ENCODE measurements at places on chromosomes 7 and 10.

GRCh38 chr7:103613655-103614642, 167.9 kb upstream of the SLC26A5 start:
- DNase-seq, result peak; percentile 60

GRCh38 chr7:85130702-85131101, 56.2 kb downstream of the SEMA3D start:
- no peak for DNase-seq

DNA sequence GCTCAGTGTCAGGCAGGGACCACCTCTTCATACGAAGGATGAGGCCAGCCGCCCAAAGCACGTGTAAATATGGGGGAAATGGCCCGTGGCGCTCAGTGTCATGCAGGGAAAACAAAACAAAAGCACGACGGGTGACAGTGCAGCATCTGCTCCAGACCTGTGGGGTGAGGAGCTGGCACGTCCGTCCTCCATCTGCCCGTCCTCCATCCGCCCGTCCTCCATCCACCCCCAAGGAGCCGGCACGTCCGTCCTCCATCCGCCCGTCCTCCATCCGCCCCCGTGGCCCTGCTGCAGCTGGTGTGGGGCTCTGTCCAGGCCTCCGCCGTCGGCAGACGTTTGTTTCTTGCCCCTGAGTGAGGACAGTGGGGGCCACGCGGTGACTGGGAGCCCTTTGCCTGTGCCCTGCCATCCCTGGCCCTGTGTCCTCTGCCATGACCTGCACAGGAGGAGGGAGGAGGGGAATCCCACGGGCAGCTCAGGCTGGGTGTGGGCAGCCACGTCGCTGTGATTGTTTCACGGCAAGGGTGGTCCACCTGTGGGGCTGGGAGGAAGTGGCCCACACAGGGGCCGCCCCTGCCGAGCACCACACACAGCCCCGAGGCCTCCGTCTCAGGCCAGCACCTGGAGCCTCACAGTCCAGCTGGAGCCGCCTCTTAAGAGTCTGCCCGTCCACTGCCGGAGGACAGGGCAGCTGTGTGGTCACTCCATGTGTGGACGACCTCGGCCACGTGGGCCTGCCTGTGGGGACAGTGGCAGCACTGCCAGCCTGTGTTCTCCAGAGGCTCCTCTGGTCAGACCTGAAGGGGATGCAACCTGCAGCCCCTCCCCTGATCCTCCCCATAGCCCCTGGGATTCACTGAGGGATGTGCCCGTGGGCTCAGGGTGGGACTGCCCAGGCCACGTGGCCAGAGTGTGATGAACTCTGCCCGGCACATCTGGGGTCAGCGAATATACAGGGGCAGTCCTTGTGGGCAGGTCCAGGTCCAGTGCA, 38.2 kb upstream of the DPYSL4 start:
- peak; percentile 30 for DNase-seq

DNA sequence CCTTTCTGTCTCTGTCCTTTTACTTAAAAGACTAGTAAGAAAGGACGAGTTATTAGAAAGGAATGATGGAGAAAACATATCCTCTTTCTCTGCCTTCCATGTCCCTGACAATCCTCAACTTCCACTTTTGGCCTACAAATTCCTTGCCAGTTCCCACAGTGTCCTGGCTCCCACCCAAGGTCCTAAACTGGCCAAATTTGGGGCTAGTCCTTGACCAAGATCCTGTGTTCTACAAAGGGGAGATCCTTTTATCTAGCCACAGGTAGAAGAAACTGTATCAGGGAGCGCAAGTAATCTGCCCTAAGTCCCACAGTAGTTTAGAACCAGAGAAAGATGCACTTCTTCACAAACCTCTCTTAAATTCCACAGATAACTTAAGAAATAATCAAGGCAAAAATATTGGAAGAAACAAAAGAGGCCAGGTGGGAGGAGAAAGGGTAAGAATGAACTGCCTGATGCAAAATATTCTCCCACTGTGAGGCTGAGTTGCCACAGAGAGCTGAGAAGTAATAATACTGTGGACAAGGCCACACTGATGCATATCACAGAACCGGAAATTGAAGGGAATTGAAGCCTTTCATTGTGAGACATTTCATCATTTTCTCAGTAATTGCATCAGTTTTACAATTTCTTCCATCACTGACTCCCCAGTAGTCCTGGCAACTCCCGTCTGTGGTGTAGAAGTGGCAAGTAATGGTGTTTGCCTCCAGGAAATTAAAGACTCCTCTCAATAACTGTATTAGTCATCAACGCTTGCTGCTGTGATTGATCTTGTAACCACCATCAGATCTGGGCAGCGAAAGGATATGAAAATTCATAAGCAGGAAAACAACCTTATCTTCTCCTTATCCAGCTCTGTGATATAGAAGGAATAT, 47.2 kb downstream of the DNAJC12 start:
- no peak for DNase-seq

- DNase-seq, result no peak
Observed at GRCh38 chr7:133513608-133514007, 260.7 kb downstream of the EXOC4 start.

- no peak for DNase-seq
Observed at GRCh38 chr7:49618028-49618427, 155.4 kb upstream of the VWC2 start.

DNA sequence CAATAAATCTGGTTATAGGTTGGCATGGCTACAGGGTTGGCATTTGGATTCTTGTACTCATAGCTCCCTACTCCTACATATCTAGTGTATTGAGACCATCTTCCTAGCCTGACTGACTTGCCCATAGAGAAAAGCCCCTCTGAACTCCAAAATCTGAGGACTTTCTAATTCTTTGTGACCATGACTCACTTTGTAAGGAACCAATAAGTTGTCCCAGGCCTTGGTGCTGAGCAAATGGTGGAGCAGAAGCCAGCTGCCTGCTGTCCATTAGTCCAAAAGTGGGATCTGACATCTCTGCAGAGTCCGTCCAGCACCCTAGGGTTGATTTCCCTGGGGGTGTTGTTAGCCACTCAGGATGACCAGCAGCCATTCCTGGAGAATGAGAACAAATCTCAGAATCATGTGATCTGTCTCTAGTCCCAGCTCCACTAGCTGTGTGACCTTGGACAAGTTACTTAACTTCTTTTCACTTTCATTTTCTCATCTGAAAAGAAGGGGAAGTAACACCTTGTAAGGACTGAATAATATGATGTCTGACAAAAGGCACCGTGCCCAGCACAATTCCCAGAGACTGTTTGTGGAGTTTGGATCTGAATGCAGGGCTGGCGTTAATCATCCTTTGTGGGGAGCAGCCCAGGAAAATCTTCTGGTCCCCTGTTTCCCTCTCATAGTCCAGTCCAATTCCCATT, 44.1 kb downstream of the MTURN start:
- DNase-seq, result no peak

GRCh38 chr7:144022169-144022568, 22.0 kb downstream of the OR6B1 start:
- DNase-seq, result no peak

DNA sequence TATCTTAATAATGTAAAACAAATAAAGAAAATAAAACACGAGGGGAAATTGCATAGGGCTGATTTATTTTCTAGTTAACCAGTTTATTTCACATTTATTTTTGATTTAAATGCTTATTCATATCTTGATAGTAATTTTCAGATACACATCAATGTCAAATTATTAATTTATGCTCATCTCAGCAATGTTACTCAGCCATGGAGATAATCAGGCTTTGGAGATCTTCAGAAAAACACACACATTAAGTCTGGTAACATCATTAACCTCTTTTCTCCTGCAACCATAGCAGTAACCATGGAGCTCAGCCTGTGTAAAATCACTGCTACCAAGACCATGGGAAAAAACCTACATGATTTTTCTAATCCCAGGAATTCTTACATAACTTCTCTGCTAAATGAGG, 31.9 kb upstream of the TBX20 start:
- DNase-seq, result peak; percentile 7

GRCh38 chr10:28284126-28284525, 18.7 kb downstream of the MPP7 start:
- no peak for DNase-seq

- DNase-seq, result no peak
Observed at GRCh38 chr7:28121496-28121895, 59.1 kb downstream of the JAZF1 start.

GRCh38 chr10:50228672-50229071, 22.6 kb downstream of the ASAH2 start:
- DNase-seq, result no peak

- DNase-seq, result peak; percentile 45
Observed at GRCh38 chr10:125629758-125630376, 53.1 kb downstream of the TEX36 start.

- DNase-seq, result no peak
Observed at GRCh38 chr7:112990624-112991023, 96.0 kb downstream of the GPR85 start.

DNA sequence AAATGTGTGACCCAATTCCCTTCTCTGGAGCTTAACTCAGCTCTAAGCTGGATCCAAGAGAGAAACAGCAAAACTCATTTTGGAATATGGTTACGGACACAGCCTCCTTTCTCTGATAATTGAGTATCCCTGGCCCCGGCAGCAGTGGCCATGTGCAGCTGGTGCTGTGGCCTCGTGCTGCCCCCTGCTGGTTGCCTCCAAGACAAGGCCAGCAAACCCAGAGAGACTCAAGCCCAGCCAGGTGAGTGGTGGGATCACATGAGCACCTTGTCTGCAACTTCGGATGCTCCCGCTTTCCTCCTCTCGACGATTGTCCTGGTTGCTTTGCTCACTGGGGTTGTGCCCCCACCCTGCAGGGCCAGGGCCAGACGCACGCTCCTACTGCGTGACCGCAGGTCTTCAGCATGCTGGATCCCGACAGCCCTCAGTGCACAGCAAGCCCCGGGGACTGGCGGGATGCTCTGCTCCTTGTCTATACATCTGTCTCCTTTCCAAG, 19.4 kb downstream of the SFTPD start:
- peak; percentile 77 for DNase-seq

GRCh38 chr7:140200061-140200989, 23.5 kb upstream of the KDM7A start:
- DNase-seq, result peak; percentile 81

DNA sequence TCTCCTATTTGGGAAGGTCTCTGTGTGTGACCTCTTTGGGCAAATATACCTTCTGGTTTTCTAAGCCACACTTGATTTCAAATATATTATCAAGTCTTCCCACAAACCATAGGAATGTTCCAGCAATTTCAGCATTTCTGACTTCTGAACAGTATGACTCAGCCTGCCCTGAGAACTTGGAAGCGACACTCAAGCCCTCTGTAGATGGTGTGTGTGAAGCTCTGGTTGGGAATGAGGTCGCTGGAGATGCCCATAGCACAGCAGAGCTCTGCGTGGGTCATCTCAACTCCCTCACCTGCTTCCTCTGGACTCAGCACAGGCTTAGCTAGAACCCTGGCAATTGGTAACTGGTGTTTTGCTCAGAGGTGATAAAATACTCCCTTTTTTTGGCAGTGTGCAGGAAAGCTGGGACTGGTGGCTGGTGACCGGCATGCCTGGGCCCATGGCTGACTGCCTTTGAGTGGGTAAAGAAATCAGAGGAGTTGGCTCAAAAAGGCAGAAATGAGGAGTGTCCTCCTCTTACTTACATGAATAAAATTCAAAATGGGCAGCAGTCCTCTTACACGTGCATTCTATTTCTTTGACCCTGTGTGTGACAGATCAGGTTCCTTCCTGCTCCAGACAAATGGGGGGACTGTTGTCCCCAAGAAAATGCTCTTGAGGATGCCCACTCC, 87.5 kb upstream of the NRP1 start:
- DNase-seq, result peak; percentile 19

DNA sequence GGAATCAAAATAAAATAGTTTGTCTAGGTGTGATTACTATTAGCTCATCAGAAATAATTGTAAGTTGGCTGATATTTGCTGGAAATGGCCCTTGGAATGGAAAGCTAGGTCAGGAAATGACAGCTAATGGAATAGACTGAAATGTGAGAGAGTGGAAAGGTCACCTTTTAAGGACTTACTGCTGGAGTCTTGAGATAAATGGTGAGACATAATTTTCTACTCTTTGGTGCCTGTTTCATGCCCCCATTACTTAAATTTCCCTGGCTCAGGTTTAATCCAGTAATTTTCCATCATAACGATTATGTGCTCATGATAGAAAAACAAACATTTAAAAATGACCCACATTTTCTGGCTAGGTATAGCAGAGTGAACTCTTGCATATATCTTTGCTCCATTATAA, 123.6 kb downstream of the ADAM22 start:
- DNase-seq, result no peak

DNA sequence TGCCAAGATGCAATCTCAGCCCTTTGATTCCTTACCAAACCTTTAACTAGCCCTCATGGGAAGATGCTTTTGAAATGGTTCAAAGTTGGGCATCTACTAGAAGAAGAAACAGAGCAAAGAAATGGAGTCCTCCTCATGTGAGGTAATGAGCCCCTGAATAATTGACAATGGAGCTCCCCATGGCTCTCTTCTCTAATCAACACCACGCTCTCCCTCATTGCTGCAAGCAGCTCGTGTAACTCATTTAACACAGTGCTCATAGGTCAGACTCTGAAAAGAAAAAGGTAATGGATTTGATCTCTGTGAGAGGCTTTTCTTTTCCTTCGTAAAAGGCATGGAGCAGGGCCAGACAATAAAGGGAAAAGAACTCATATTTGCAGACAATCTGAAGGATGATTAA, 312.8 kb downstream of the PHTF2 start:
- no peak for DNase-seq

DNA sequence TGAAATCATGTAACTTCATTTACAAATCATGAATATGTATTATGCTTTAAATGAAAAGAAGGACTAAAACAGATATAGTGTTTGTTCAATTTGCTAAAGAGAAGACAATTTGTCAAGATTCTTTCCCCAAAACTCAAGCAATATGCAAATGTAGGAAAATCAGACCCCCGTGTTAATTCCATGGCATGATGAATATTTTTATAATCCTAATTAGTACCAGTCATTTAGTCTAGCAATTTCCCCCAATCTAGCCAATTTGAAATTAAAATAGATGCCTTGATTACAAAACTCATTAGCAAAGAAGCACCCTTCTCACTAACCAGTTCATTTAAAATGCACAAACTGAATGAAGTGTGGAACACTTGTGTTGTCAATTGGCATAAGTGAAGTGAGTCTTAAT, 347.6 kb downstream of the SORCS3 start:
- no peak for DNase-seq

DNA sequence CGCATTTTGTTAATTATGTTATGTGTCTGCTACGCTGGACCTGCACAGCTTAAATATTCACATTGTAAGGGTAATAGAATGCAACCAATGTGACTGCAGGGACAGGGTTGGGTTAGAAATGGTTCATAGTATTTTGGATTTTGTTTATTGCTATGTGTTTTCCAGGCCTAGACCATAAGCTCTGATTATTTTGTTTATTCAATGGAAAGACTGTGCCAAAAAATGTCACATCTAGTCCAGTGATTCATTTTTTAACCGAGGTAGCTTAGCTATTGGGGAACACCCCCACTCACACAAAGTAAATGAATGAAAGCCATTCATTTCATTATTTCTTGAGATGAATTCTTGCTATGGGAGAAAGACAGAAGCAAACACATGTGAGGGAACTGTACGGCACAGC, 516.5 kb upstream of the ANKRD30A start:
- DNase-seq, result no peak
